ENCODE measurements at places on chromosomes 1 and 21.

DNA sequence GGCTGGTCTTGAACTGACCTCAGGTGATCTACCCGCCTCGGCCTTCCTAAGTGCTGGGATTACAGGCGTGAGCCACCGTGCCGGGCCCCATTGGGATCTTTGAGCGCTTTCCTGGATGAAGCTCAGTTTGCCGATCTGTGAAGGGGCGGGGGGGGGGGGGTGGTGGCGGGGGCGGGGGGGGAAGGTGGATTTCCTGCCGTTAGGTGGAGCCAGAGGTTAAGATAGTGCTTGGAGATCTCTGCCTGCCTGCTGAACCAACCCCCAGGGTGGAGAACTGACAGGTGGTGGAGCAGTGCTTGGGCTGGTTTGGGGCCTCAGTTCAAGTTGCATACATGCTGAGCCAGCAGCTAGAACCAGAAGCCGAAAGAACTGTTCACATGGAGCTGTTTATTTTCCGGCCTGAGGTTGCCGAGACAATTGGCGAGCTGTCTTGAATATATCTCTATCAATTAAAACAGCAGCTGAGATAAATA lies 1.7 kb downstream of the TMCC2 start:
- peak; percentile 37 for DNase-seq

DNA sequence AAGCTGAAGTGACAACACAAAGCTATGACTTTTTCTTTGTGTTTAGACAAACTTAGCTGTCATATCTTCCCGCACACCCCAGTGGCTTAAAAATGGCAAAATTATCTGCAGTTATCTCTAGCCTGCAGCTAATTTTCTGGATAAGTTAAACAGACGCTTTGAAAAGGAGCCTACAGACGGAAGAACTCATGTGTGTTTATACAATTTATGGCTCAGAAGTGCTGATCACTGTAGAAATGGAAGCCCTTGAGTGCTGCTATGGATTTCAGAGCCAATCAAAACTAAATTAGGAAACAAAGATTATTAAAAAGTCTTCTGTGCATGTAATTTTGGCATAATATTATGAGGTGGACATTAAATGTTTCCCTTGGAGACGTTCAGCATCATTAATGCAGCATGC lies 11.6 kb downstream of the NTNG1 start:
- no peak for DNase-seq

- no peak for DNase-seq
These were observed 22.8 kb downstream of the C2CD2 start for GRCh38 chr21:41931041-41931451.

DNA sequence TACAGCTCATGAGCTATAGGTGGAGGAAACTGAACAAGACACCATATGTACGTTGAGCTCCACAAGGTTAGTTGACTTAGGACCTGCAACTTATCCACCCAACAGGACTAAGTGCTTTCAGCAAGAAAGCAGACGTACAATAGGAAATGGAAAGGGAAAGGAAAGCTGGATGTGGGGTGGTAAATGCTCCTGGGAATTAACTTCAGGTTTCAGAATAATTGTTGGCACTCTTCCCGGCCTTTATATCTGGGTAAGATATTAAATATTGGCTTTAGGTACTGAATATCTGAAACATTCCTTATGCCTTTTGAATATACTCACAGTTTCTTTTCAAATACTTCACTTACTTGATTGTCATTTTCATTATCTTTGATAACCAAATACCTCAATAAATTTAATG lies 36.3 kb downstream of the GLMN start:
- no peak for DNase-seq

GRCh38 chr1:1421147-1421906 lies at the start of gene ANKRD65:
ANKRD65 (minus strand) TSS chr1:1421276; CDS start chr1:1421005, 271 bp downstream.
- DNase-seq, result no peak

DNA sequence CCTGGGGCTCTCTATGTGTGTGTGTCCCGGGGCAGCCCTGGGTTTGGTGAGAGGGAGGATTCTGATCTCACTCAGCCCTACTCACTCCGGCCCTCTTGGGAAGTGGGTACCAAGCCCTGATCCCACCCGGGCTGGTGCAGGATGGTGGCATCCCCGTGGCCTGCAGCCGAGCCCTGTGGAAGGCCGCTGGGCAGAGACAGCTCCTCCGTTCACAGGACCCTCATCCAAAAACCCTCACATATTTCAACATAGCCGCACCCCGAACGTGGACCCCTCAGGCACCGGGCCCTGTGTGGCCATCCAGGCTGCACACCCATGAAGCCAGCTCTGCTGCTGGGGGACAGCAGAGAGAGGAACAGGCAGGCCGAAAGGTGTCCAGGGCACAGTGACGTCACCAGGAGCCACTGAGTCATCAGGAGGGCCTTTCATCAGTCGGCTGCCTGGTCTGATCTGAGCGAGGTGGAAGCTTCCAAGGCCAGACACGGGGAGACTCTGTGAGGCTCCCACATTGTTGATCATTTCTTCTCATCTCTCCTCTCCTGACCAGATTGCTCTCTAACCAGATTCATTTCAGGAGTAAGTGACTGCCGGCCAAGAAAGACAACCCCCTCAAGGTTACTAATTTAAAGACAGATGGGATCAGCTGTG lies 16.2 kb upstream of the GPR157 start:
- DNase-seq, result peak; percentile 30

- DNase-seq, result no peak
These were observed 8.3 kb downstream of the CFHR2 start for GRCh38 chr1:196951711-196952394.

DNA sequence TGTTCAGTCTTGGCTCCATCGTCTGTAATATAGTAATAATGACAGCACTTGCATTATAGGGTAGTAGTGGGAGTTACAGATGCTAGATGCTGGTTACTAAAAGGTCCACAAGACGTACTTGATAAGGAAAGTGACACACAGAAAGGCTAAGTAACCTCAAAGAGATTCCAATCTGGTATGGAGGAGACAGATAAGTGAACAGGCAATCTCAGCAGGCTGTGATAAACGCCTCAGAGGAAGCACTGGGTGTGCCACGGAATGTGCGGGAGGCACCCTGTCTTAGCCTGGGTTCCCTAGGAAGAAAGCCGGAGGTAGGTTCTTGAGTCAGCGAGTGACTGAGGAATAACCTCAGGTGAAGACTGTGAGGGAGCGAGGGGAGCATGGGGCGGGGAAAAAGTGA lies 4.6 kb upstream of the CTPS1 start:
- DNase-seq, result no peak

- DNase-seq, result peak; percentile 51
These were observed 27.9 kb downstream of the OVAAL start for GRCh38 chr1:180586671-180587155.

DNA sequence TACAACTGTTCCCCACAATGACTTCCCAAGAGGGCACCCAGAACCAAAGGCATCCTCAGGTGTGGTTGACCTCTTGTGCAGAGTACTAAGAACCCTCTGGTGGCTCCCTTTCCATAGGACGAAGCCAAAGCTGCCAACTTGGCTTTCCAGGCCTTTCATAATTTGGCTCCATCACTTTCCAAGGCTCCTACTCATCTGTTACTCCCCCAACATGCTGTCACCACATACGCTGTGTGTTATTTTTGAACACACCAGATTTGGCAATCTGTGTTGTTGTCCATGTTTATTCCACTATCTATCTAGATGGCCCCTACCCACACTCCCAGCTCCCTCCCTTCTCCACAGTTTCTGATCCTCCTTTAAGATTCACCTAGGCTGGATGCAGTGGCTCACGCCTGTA lies 10.2 kb upstream of the NKAIN1 start:
- DNase-seq, result no peak

GRCh38 chr21:38349111-38349746 lies 92.4 kb downstream of the KCNJ15 start:
- DNase-seq, result peak; percentile 74

GRCh38 chr1:231315887-231316286 lies 21.8 kb downstream of the EXOC8 start:
- peak; percentile 22 for DNase-seq

DNA sequence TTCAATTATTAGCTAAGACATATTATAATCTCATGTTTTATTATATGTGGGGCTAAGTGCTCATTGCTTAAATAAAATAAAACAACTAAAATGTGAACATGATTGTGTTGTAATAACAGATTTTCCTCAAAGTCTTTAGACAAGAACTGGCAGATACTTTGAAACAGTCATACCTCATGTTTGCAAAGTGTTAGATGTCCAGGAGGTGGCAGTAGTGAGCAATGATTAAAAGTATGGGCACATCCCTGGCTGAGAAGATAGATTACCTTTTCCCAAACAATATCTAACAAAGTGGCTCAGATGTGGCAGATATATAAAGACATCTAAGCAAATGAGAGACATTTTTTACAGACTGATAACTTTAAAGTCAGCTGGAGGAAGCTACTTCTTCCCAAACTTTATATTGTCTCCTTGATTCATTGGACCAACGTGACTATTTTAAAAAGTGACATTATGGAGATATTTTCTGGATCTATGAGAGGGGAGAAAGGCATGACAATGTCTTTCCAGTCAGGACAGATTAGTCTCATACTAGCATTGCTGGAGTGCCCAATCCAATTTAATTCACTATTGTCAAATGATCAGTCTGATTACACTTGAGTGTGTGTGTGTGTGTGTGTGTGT lies 269.8 kb downstream of the S1PR1 start:
- DNase-seq, result peak; percentile 39

- no peak for DNase-seq
These were observed 5.0 kb downstream of the MTF1 start for GRCh38 chr1:37854406-37854805.

DNA sequence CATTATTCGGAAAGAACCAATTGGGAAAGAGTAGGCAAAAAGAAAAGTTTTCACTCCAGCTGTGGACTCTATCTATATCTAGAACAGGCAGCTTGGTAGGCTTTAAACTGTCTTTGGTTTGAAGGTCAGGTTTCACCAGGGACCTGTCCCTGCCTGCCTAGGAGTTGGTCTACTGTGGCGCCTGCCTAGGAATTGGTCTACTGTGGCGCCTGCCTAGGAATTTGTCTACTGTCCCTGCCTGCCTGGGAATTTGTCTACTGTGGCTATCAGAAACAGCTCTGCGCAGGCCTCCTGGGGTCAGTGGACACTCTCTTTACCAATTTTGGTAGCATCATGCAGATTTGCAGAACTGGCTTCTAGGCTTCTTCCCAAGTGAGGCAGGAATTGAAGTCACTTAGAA lies 13.8 kb downstream of the USP25 start:
- DNase-seq, result no peak

GRCh38 chr1:169122976-169123375 lies 16.5 kb downstream of the ATP1B1 start:
- no peak for DNase-seq

- DNase-seq, result peak; percentile 41
These were observed 3.8 kb downstream of the IRF2BP2 start for GRCh38 chr1:234605983-234606783.

DNA sequence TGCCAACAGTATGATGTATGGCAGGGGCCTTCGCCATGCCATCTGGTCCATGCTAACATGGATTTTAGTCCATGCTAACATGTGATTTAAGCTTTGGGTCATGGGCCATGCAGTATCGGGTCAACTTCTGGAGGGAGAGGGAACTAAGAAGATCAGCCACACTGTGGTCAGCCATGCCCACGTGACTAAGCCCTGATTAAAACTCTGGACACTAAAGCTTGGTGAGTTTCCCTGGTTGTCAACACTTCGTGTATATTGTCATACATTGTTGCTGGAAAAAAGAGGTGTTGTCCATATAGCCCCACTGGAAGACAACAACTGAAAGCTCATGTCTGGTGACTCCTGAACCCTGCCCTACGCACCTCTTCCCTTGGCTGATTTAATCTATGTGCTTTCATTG lies 90.5 kb downstream of the SUSD4 start:
- no peak for DNase-seq

DNA sequence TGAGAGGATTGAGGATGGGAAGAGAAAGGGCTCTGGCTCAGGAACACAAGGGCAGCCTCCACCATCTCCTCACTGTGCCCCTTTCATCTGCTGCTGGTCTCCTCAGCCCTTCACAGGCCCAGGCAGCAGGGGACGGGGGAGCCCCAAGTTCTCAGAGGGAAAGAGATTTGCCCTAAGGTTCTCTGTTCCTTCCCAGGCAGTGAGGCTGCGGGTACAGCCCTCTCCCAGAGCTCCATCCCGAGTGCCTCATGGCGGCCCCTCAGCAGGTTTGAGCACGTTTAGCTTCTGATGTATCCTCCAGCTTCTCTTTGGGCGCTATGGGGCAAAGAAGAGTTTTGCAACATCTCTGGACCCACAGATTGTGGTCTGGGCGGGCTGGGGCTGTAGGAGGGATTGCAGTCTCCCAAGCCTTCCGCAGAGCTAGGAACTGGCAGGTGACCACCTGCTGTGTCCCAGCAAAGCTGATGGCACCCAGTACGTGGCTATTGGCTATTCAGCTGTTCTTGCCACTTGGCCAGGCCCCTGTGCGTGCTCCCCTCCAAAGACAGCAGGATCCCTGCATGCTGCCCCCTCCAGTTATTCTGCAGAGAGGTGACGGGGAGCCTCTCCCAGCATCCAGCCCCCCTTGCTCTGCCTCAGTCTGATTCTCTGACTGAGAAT lies 10.1 kb downstream of the DISP3 start:
- DNase-seq, result no peak

DNA sequence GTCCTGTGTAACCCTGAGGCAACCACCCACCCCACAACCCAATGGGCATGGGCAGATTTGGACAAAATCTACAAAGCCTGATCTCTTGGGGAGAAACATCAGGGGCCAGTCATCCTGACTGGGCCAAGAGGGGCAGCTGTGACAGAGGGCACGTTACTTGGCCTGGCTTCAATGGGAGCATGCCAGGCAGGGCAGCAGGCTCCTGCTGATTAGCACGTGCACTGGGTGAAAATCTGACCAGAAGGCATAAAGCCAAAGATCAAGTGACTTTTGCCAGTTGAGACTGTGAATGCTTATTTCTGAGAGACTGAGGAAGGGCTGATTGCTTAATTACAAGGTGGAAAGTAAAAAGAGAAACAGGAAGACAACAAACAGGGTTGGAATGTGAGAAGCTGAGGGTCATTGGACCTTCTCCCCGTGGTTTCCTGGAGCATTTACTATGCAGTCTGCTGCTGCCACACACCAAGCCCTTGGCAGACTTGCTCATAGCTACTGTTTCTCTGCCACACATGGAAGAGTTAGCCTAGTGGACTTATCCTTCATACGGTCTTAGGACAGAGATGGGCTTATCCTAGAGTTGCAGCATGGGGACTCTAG lies 39.8 kb upstream of the TNR start:
- no peak for DNase-seq

DNA sequence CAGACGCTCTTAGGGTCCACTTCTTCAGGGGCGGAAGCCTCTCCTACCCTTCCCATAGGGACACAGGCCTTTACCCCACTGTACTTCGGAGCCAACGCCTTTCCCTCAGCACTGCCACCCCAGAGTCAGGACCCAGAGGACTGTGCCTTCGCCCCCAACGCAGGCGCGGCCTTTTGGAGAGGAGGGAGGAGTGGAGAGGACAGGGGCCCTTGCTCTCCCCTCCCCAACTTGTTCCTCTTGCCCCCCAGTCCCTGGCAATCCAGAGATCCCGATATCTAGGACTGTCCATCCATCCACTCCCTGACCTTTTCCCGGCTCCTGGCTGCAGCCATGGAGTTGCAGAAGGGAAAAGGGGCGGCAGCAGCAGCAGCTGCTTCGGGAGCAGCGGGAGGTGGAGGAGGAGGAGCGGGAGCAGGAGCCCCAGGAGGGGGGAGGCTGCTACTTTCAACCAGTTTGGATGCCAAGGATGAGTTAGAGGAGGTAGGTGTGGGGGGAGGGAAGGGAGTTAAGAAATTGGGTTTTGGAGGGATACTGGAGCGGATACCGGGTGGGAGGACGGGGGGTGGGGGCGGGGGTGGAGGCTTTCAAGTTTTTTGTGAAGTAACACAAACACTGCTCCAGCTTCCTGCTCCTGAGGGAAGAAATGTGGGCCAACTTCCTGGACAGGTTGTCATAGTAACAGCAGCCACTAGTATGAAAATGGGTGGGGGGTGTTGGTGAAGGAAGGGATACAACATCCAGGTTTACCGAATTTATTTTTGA lies 636 bp downstream of the INTS3 start:
- peak; percentile 64 for DNase-seq

Measured in fibroblast of skin of right quadriceps (primary cell).